ENCODE measurements at places on chromosomes 5 and 9. TPM values are rescaled to one million over a fixed set of nuclear protein-coding genes. Genes with fewer than 3 reads are reported as not detected.

IRX2 gene
- 17.1 TPM for total RNA-seq

ACOT12 gene
- not detected for total RNA-seq

NRARP gene
- total RNA-seq, result 2.1 TPM

NKD2 gene
- not detected for total RNA-seq

TRPM3 gene
- total RNA-seq, result not detected

SPATA31E1 gene
- total RNA-seq, result not detected

STPG3 gene
- 0.50 TPM for total RNA-seq

PAM gene
- 267 TPM for total RNA-seq

APBB3 gene
- 62.3 TPM for total RNA-seq

LECT2 gene
- not detected for total RNA-seq

RASGRF2 gene
- 0.05 TPM for total RNA-seq

GRXCR2 gene
- total RNA-seq, result not detected

ARID3C gene
- total RNA-seq, result not detected

LHX3 gene
- total RNA-seq, result not detected

ELL2 gene
- 50.8 TPM for total RNA-seq

KLF9 gene
- total RNA-seq, result 85.3 TPM

PALM2AKAP2 gene
- total RNA-seq, result 25.3 TPM

PLAC8L1 gene
- total RNA-seq, result 1.4 TPM

TSLP gene
- not detected for total RNA-seq
